ENCODE measurements at places on chromosomes 12 and 14.

- DNase-seq = no peak
Measured at GRCh38 chr12:51771008-51771407, 77.5 kb downstream of the FIGNL2 start.

DNA sequence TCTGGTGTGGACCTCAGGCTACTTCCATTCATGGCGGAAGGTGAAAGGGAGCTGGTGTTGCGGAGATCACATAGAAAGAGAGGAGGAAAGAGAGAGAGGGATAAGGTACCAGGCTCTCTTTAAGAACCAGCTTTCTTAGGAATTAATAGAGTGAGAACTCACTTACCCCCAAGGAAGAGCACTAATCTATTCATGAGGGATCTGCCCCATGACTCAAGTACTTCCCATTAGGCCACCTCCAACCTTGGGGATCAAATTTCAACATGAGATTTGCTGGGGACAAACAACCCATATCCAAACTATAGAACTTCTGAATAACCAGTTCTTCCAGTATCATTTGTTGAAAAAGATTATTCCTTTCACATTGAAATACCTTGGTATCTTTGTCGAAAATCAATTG is 34.0 kb upstream of the C2CD5 start:
- no peak for DNase-seq

DNA sequence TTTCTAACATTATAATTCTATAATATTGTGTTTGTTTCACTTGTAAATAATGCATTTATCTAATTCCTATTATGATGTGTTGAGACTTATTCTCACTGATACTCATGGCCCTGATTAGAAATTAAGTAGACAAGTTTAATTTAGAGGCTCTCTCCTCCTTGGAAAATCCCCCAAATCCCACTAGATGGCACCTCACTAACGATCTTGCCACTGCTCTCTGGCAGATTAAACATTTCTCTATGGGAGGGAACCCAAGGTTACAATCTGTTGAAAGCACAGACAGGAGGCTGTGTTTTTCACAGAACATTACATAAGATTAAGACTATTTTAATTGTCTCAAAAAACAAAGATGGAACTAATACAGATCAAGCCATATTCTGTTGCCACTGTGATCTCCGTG is 318.7 kb downstream of the LRFN5 start:
- DNase-seq = no peak

DNA sequence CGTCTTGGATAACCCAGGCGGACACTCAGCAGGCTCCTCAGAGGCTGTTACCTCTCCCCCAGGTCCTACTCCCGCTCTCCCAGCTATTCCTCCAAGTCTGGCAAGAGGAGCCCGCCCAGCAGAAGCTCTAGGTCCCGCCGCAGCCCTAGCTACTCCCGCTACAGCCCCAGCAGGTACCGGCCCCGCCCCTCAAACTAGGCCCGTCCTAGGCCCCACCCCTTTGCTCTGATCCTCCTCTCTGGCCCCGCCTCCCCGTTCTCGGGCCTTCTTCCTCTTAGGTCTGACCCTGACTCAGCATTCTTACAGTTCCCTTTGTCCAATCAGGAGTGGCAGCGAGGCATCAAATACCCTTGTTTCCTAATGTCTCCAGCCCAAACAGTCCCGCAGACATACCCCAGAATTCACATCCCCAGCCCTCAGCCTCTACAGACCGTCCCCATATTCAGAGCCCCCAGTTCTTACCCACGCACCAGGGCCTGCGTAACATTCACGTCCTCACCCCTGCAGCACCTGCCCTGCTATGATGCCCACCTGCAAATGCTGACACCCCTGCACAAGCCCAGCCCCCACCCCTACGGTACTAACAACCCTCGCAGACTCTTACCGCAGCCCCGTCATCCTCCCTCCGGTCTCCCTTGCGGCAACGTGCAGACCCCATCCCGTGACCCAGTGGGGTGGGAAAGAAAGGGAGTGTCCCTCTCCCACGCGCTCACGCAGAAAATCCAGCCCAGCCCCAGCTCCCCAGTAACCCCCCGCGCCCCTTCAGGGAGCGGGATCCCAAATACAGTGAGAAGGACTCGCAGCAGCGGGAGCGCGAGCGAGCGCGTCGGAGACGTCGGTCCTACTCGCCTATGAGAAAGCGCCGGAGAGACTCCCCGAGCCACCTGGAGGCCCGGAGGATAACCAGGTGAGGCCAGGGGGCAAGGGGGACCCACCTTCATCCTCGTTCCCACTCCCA is 25.0 kb upstream of the HSPB8 start:
- no peak for DNase-seq

- no peak for DNase-seq
Measured at GRCh38 chr12:67449591-67450052, 180.5 kb downstream of the CAND1 start.
